ENCODE measurements at places on chromosomes 7 and 10.

- DNase-seq: no peak
Observed at GRCh38 chr7:4629287-4629895, 52.7 kb upstream of the FOXK1 start.

DNA sequence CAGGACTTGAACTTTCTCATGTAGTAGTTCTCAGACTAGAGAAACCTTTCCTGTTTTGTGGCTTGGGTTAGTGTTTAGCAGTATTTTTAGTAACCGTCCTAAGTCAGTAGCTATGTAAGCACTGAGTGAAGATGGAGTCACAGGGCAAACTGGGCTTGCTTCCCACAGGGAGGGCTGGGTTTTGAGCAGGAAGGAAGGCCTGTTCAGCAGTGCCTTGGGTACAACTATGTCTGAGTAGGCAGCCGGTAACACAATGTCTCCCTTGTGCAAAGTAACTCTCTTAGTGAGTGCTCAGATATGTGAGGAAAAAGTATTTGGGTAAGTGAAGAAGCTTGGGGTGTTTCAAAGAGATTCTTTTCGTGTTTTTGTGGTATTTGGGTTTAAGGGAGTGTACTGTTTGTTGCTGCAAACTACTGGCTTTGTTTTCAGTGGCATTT, 96.4 kb downstream of the CCSER2 start:
- peak; percentile 27 for DNase-seq

DNA sequence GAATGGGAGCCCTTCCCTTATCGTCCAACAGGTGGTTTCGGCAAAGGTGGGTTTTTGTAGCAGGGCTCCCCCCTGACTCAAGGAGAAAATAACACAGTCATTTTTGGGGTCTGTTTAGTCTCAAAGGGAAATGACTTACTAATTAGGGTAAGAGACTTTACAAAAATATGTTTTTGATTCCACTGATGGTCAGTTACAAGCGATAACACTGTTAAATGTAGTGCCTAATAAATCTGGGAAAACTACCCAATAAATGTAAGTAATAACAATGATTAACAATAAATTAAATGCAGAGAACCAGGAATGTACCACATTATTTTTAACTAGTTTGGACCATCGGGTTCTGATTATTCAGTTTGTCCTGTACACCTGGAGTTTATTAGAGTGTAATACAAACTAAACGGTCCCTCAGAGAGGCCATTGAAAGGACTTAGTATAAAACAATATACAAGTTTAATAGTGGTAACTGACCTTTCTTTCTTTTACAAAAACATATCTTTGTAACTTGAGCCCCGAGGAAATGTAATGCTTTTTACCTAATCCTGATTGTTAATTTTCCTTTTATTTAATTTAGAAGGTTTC, 216.2 kb upstream of the HABP2 start:
- DNase-seq: no peak

GRCh38 chr10:77320971-77321471, 316.6 kb downstream of the KCNMA1 start:
- no peak for DNase-seq

- no peak for DNase-seq
Observed at GRCh38 chr7:100590077-100590737, 4.1 kb downstream of the FBXO24 start.

DNA sequence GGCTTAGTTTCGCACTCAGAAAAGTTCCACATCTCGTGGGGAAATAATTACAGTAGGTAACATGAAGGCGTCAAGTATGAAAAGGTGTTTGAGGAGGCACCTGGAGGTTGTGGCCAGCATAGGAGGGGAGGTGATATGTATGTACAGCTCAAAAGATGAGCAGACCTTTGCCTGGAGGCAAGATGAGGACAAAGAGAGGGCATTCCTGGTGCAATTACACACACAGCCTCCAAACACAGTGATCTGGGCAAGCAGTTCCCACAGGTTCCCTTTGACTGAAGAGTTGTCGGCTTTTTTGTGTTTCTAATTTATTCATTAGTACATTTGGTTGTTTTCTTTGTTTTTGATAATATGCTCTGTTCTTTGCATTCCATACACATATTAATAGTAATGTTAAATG, 46.9 kb downstream of the CDK14 start:
- DNase-seq: no peak

DNA sequence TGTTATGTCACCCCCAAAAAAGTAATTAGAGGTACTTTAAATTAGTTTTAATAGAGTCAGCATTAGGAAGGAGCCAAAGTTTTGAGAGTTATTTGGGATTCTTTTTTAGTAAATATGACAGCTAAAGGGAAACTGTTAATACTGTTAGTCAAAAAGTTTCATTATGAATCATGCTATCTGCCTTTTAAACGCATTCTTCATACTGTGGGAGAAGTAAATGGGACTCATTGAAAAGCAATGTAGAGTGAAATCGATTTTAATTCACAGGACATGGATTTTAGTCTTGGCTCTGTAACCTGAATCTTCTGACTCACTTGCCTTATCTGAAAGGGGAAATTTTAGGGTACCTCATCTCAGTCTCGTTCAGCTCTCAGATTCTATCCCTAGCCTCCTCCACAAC, 105.1 kb downstream of the AASS start:
- DNase-seq: no peak

GRCh38 chr7:6636741-6637543, at the start of gene ZNF316:
ZNF316 (plus strand) TSS chr7:6637318; CDS start chr7:6642410, 5,092 bp downstream.
- peak; percentile 56 for DNase-seq

DNA sequence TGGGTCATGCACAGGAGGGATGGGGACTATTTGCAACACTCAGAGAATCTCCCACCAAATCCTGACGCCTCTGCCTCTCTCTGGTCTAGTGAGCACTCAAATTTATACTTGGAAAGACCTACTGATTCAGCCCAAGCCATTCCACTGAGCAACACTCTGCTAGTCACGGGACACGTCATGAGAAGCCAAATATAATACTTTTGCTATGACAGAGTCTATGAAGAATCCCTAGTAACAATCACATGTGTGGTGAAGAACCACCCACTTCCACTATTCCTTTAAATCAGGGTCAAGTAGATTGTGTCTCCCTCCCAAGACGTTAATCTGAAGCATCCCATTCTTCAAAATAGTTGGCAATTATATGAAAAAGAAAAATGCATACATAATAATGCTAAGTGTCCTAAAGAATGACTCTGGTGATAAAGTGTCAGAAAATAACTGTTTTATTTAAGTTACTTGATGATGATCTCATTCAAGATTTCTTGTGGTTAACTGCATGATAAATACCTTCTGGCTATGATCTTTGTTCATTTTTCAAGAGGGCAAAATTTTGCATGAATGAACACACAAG, 28.5 kb downstream of the CHCHD3 start:
- DNase-seq: no peak

All from hematopoietic multipotent progenitor cell treated with erythropoietin and hydrocortisone succinate and interleukin-3 and kit ligand, for 6 days (in vitro differentiated cells).